ENCODE measurements at places on chromosomes 3 and 15.
A peak's percentile ranks its signal among the peaks of the same experiment; 100 is the strongest.

DNA sequence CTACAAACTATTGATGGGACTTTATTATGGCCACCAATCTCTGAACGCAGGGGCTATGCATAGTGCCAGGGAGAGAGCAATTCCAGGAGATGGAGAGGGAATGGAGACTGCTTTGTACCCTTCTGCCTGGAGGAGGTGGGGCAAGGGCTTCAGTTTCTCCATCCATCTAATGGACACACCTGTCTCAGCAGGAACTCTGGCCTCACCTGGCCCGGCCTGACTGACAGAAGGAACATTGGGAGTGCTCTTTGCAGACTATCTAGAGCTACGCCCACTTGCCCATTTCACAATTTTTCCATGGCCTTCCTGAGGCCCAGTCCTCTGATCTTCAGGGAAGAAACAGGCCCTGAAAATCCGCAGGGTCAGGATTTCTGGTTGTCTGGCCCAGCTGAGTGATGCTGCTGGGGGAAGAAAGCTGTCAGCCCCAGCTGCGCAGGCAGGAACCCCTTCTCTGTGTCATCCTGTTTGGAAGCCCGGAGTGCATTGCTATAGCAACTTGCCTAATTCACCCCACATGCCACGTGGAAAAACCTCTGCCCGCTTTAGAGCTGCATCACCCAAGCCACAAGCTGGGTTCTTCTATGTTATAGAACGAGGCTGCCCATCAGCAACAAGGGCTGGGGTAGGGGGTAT lies 6.4 kb downstream of the ITGA11 start:
- no peak overlapping the region for H3K27ac ChIP-seq
- no peak for DNase-seq
- peaks cover 59% of the 10 kb centered on the region for H3K27me3 ChIP-seq
- peaks cover 4% of the 10 kb centered on the region for H3K4me1 ChIP-seq
- H3K36me3 ChIP-seq = no peaks in the 10 kb centered on the region
- H3K4me3 ChIP-seq = no peak overlapping the region

- H3K36me3 ChIP-seq = no peaks in the 10 kb centered on the region
- H3K4me1 ChIP-seq = no peaks in the 10 kb centered on the region
- H3K4me3 ChIP-seq = no peak overlapping the region
- no peak for DNase-seq
- H3K27ac ChIP-seq = no peak overlapping the region
These were observed 141.6 kb downstream of the THRB start for GRCh38 chr3:24352893-24353553.

GRCh38 chr3:151034303-151034702 lies 51.2 kb upstream of the MED12L start:
- H3K36me3 ChIP-seq = no peaks in the 10 kb centered on the region
- no peak overlapping the region for H3K27ac ChIP-seq
- H3K4me3 ChIP-seq = no peak overlapping the region
- no peak for DNase-seq
- no peaks in the 10 kb centered on the region for H3K4me1 ChIP-seq

DNA sequence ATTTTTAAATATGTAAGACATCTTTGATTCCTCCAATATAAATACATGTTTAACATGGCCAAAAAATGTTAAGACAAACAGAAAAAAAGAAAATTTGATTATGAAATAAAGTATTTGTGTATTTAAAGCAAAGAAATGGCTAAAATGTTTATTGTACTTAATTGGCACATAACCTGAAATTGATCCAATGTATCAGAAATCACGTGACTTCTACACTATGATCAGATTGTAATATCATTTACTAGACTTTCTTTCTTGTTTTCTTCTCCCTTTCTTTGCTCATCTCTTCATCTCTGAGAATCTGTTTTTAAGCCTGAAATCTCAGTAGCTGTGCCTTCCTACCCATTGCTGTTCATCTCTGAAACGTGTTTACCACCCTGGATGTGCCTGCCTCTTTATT lies 420.3 kb downstream of the RSL24D1 start:
- DNase-seq = no peak
- no peaks in the 10 kb centered on the region for H3K4me1 ChIP-seq
- no peak overlapping the region for H3K4me3 ChIP-seq
- peaks cover 3% of the 10 kb centered on the region for H3K36me3 ChIP-seq
- H3K27me3 ChIP-seq = no peaks in the 10 kb centered on the region

- no peak overlapping the region for H3K27ac ChIP-seq
- H3K4me3 ChIP-seq = no peak overlapping the region
- H3K27me3 ChIP-seq = peaks cover 44% of the 10 kb centered on the region
- peaks cover 15% of the 10 kb centered on the region for H3K4me1 ChIP-seq
- no peak for DNase-seq
These were observed 111.6 kb downstream of the RAB11A start for GRCh38 chr15:65980824-65981456.

- no peaks in the 10 kb centered on the region for H3K36me3 ChIP-seq
- peak overlapping the region; percentile 66 for H3K4me3 ChIP-seq
- DNase-seq = no peak
- H3K4me1 ChIP-seq = peaks cover 26% of the 10 kb centered on the region
- H3K27me3 ChIP-seq = no peaks in the 10 kb centered on the region
- H3K27ac ChIP-seq = peak overlapping the region; percentile 10
These were observed 25.7 kb downstream of the LIPC start for GRCh38 chr15:58457466-58457965.

DNA sequence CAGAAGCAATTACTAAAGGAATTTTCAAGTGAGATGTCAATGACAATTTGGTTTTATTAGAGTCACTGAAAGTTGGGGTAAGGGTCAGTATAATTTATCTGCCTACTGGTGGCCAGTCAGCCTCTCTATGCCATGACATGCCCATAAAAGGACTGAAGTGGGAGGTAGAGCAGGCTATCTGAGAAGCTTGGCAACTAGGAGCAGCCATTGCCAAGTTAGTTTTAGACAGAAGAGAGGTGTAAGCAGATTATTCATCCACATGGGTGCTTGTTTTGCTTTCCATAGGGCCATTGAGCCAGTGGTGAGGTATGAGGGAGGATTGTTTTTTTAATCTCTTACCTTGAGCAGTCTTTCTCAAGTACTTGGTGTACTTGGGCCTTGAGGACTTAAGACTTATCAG lies 8.1 kb upstream of the RBP1 start:
- H3K4me1 ChIP-seq = no peaks in the 10 kb centered on the region
- no peak overlapping the region for H3K27ac ChIP-seq
- H3K4me3 ChIP-seq = no peak overlapping the region
- no peaks in the 10 kb centered on the region for H3K36me3 ChIP-seq
- H3K27me3 ChIP-seq = peaks cover 36% of the 10 kb centered on the region

DNA sequence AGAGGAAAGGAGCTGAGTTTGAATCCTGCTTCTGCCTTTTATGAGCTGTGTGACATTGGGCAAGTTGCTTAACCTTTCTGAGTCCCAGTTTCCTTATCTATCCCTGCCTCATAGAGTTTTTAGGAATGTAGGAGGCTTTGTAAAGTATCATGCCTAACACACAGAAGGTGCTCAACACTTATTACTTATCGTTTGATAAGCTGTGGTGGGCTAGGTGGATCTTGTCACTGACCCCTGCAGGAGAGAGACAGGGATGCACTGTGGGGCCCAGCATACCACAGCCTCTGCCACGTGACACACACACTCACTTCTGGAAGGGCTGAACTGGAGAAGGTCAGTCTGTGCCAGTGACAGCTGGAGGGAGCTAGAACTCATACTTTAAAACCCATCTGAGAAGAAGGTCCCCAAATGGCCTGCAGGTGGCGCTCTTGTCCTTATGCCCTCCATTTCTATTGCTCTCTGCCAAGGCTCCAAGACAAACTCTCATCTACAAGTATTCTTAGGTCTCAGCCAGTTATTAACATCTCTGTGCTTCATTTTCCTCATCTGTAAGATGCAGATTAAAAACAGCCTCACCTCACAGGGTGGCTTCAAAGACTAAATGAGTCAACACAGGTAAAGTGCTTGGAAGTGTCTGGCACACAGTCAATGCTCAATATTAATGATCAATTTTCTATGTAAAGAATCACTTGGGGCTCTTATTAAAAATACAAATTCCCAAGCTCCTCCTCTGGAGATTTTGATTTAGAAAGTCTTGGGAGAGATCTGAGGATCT lies 57.5 kb upstream of the HACD2 start:
- no peak overlapping the region for H3K27ac ChIP-seq
- H3K36me3 ChIP-seq = no peaks in the 10 kb centered on the region
- DNase-seq = peak; percentile 11
- peaks cover 5% of the 10 kb centered on the region for H3K27me3 ChIP-seq
- H3K4me3 ChIP-seq = no peak overlapping the region

GRCh38 chr3:114892131-114892879 lies 254.8 kb downstream of the ZBTB20 start:
- H3K36me3 ChIP-seq = peaks cover 8% of the 10 kb centered on the region
- no peak overlapping the region for H3K4me3 ChIP-seq
- H3K27me3 ChIP-seq = no peaks in the 10 kb centered on the region
- no peak overlapping the region for H3K27ac ChIP-seq

- no peaks in the 10 kb centered on the region for H3K27me3 ChIP-seq
- no peaks in the 10 kb centered on the region for H3K36me3 ChIP-seq
- no peak overlapping the region for H3K27ac ChIP-seq
- no peak for DNase-seq
- no peaks in the 10 kb centered on the region for H3K4me1 ChIP-seq
These were observed 403.8 kb upstream of the GBE1 start for GRCh38 chr3:82165266-82165665.

DNA sequence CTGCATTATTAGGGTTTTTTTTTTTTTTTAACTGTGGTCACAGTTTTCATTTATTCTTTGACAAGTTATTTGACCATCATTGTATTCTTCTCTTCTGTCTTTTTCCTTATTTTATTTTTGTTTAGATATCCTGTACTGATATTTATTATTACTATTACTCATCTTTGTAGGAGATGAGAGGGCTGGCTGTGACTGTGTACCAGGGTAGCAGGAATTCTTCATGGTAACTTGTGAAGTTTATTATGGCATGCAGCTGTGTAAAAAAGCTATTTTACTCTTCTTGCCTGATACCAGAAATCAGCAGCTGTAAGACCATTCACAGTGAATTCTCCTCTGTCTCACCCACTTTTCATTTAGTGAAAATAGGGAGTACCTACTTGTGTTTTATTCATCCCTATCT lies 44.5 kb downstream of the ATP6V1A start:
- DNase-seq = no peak
- H3K27ac ChIP-seq = no peak overlapping the region
- no peak overlapping the region for H3K4me3 ChIP-seq
- H3K36me3 ChIP-seq = peaks cover 6% of the 10 kb centered on the region
- peaks cover 3% of the 10 kb centered on the region for H3K4me1 ChIP-seq

- peaks cover 17% of the 10 kb centered on the region for H3K4me1 ChIP-seq
- peak overlapping the region; percentile 97 for H3K4me3 ChIP-seq
- H3K27me3 ChIP-seq = no peaks in the 10 kb centered on the region
- H3K27ac ChIP-seq = peak overlapping the region; percentile 78
These were observed 388 bp downstream of the ACY1 start for GRCh38 chr3:51983578-51984268.

- no peak overlapping the region for H3K27ac ChIP-seq
- peaks cover 4% of the 10 kb centered on the region for H3K36me3 ChIP-seq
- H3K27me3 ChIP-seq = peaks cover 36% of the 10 kb centered on the region
- DNase-seq = no peak
- no peak overlapping the region for H3K4me3 ChIP-seq
- peaks cover 5% of the 10 kb centered on the region for H3K4me1 ChIP-seq
These were observed 384.0 kb upstream of the TPM1 start for GRCh38 chr15:62658498-62658897.

GRCh38 chr3:11705049-11705448 lies 61.3 kb upstream of the VGLL4 start:
- H3K4me1 ChIP-seq = peaks cover 4% of the 10 kb centered on the region
- no peak overlapping the region for H3K27ac ChIP-seq
- H3K36me3 ChIP-seq = peaks cover 7% of the 10 kb centered on the region
- peak overlapping the region; percentile 39 for H3K4me3 ChIP-seq

- H3K27ac ChIP-seq = no peak overlapping the region
- peak overlapping the region; percentile 86 for H3K4me3 ChIP-seq
- H3K36me3 ChIP-seq = peaks cover 13% of the 10 kb centered on the region
- peaks cover 9% of the 10 kb centered on the region for H3K4me1 ChIP-seq
- peaks cover 68% of the 10 kb centered on the region for H3K27me3 ChIP-seq
These were observed 842 bp downstream of the FSTL1 start for GRCh38 chr3:120449701-120450599.

GRCh38 chr3:28301688-28302087 lies 46.8 kb upstream of the ZCWPW2 start:
- H3K27ac ChIP-seq = no peak overlapping the region
- H3K4me3 ChIP-seq = no peak overlapping the region
- H3K27me3 ChIP-seq = no peaks in the 10 kb centered on the region
- H3K4me1 ChIP-seq = peaks cover 4% of the 10 kb centered on the region

DNA sequence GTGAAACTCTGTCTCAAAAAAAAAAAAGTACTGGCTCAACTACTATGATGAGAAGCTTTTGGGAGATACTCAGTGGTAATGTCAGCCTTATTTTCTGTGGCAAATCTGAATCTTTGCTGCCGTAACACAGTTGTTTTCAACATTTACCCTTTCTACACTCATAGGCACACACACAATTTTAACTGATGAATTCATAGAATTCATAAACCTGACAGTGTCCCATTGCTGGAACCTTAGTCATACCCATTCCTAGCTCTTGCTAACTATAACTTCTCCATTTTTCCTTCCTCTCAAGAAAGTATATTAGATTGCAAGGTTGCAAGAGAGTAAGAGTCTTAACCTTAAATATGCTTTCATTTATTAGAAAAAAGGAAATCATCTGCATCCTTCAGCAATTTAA lies 496.6 kb downstream of the FHIT start:
- DNase-seq = no peak
- no peak overlapping the region for H3K27ac ChIP-seq
- no peaks in the 10 kb centered on the region for H3K4me1 ChIP-seq
- no peaks in the 10 kb centered on the region for H3K36me3 ChIP-seq
- H3K4me3 ChIP-seq = no peak overlapping the region

DNA sequence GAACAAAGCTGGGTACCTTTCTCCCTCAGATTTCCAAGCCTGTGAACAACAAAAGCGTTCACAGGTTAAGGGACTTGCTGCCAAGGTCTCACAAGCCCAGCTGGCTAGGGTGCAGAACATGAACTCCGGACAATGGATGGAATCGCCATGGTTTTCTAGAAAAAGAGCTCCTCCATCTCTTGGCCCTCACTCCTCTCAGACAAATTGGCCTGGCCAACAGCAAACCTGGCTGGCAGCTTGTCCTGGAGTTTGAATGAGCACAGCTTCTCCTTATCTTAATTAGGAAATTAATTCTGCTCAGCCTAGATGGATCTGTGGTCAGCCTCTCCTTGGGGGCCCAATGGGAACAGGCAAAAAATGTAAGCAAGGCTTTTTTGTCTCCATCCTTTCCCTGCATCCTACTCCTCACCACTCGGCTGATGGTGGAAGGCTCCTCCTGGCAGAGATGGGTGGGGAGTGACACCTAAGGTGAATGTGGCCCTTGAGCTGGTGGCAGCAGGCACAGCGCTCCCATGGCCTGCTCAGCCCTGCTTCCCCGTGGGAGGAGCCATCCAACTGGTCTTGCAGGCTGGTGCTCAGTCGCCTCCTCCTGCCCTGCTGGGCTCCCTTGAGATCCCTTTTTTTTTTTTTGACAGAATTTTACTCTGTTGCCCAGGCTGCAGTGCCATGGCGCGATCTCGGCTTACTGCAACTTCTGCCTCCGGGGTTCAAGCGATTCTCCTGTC lies 5.8 kb downstream of the KLHL25 start:
- no peaks in the 10 kb centered on the region for H3K27me3 ChIP-seq
- H3K36me3 ChIP-seq = no peaks in the 10 kb centered on the region
- H3K27ac ChIP-seq = peak overlapping the region; percentile 72
- peaks cover 41% of the 10 kb centered on the region for H3K4me1 ChIP-seq
- H3K4me3 ChIP-seq = no peak overlapping the region
